ENCODE measurements at places on chromosomes 2 and 18. TPM values are rescaled to one million over a fixed set of nuclear protein-coding genes. Genes with fewer than 3 reads are reported as not detected.

DNA sequence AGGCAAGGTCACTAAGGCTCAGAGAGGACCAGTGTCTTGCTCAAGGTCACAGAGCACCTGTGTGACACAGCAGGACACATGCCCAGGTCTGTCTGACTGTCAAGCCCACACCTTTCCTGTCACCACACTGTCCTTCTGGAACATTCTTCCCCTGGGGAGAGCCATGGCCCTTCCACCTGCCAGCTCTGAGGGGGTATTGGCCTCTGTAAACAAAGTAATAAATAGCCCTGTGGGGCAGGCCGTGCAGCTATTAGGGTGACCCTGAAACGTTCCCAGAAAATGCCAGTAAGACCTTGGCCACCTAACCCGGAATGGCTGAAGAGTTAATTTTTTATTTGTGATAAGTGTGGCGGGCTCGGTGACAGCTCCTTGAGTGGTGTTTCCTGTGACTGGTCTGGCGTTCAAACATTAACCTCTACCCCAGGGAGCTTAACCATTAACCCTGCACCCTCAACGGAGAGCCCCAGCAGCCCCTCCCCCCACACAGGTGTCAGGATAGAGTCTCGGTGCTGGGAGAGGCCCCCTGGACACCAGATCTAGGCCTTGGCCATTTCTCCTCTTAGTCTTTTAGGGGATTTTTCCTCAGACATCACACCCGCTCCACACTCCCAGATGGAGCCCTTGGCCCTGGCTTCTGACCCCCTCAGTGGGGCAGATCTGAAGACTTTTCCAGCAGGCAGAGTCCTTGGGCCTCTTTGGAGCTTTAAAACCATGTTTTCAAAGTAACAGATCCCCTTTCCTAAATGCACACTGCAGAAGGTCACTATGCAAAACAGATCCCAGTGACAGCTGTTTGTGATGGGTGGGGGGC is 36.6 kb downstream of the SCTR start:
- DNase-seq = no peak
- H3K4me3 ChIP-seq = no peak overlapping the region

GRCh38 chr2:241635756-241636155 is 1.2 kb downstream of the THAP4 start:
- H3K4me1 ChIP-seq = peaks cover 40% of the 10 kb centered on the region
- no peaks in the 10 kb centered on the region for H3K27me3 ChIP-seq
- peak overlapping the region; percentile 73 for H3K4me3 ChIP-seq
- peaks cover 37% of the 10 kb centered on the region for H3K36me3 ChIP-seq

DNA sequence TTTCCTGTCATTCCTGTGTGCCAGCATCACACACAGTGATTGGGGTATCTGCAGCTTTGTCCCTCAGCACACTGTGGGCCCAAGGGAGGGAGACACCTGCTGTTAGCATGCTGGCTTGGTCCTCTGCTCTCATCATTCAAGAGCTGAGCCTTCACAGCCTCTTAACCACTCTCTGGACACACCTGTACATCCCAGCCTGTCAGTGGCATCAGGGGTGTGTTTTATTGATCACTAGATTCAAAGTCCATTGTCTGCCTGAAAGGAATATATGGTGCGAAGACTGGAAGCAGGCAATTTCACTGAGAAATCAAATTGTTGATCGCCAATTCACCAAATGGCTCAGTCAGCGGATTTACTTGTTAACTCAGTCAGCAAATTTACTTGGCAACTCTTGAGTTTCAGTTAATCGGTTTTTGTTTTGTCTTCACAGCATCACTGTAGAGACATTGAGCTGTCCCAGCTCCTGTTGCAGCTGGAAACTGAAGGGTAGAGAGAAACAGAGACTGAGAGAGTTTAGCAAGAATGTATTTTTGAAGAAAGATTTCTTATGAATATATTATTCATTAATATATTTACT is 56.3 kb upstream of the TMEM200C start:
- no peak overlapping the region for H3K27ac ChIP-seq
- H3K36me3 ChIP-seq = no peaks in the 10 kb centered on the region
- H3K27me3 ChIP-seq = no peaks in the 10 kb centered on the region
- H3K4me3 ChIP-seq = no peak overlapping the region
- H3K4me1 ChIP-seq = no peaks in the 10 kb centered on the region
- no peak for DNase-seq

- no peaks in the 10 kb centered on the region for H3K36me3 ChIP-seq
- H3K27me3 ChIP-seq = peaks cover 21% of the 10 kb centered on the region
- DNase-seq = no peak
- no peak overlapping the region for H3K27ac ChIP-seq
These were observed 11.5 kb upstream of the TMEM237 start for GRCh38 chr2:201654616-201655384.

- H3K4me3 ChIP-seq = no peak overlapping the region
- no peak overlapping the region for H3K27ac ChIP-seq
- H3K36me3 ChIP-seq = no peaks in the 10 kb centered on the region
These were observed 343.8 kb downstream of the SUCLG1 start for GRCh38 chr2:84115173-84115857.

DNA sequence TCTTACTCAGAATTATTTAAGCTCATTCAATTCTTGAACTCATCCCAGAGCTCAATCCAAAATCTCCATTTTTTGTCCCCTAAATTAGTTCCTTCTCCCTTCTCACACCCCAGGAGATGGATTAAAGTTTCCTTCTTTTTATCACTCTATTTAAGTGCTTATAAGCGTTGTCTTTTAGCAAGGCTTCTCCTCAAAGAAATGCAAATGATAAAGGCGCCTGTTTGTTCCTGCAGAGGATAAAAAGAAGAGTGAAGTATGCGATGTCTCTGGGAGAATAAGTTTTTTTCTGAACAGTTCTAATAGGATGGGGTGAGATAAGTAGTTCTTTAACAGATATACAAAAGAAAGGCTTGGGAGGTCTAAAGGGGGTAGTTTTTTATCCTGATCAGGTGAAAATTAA is 303.3 kb downstream of the CNTNAP5 start:
- no peak overlapping the region for H3K4me3 ChIP-seq
- no peaks in the 10 kb centered on the region for H3K4me1 ChIP-seq
- DNase-seq = no peak
- H3K36me3 ChIP-seq = no peaks in the 10 kb centered on the region

- H3K4me3 ChIP-seq = no peak overlapping the region
- H3K36me3 ChIP-seq = peaks cover 4% of the 10 kb centered on the region
- H3K4me1 ChIP-seq = peaks cover 3% of the 10 kb centered on the region
These were observed 29.3 kb upstream of the CYP20A1 start for GRCh38 chr2:203209538-203209937.

- DNase-seq = no peak
- no peaks in the 10 kb centered on the region for H3K4me1 ChIP-seq
- H3K27ac ChIP-seq = no peak overlapping the region
These were observed 393.9 kb upstream of the SLC14A2 start for GRCh38 chr18:45221363-45221762.

GRCh38 chr2:9001229-9001628 is 2.3 kb downstream of the MBOAT2 start:
- no peak for DNase-seq
- H3K36me3 ChIP-seq = no peaks in the 10 kb centered on the region
- peaks cover 19% of the 10 kb centered on the region for H3K4me1 ChIP-seq
- peaks cover 10% of the 10 kb centered on the region for H3K27me3 ChIP-seq

DNA sequence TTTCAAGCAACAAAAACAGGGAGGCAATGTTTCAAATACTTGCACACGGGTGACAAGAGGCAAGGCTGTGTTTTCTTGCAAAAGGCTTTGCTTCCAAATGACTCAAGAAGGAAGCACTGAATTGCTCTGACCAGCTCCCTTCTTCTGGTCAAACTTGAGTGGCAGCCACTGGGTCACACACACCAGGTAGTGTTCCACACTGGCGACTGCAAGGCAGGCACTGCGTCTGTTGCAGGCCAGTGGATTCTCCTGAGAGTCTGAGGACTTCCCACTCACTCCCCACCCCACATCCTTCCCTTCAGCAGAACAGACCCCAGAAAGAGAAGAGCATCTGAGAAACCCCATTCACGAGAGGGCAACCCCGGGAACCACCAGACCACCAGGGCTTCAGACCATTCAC is 19.8 kb downstream of the PARD6G start:
- H3K27me3 ChIP-seq = no peaks in the 10 kb centered on the region
- no peak for DNase-seq
- no peaks in the 10 kb centered on the region for H3K4me1 ChIP-seq
- H3K36me3 ChIP-seq = no peaks in the 10 kb centered on the region

DNA sequence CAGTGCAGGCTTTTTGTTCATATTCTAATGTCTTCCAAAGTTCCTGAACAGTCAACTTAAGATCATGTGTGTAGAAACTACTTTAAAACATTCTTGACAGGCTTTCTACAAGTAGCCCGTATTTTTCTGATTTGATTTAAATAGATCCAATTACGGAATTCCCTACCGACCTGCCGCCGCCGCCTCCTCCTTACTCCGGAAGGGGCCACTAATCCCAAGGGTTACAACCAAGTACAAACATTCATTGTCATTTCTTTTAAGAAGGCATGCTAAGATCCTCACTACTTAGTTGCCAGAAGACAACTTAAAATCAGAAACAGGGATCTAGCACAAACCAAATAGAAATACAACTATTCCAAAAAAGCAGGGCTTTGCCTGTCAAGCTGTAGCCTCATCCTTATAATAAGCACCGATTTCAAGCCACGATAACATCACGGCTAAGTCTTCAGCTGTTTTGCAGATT is 784 bp downstream of the WDR33 start:
- H3K4me1 ChIP-seq = peaks cover 55% of the 10 kb centered on the region
- H3K36me3 ChIP-seq = peaks cover 32% of the 10 kb centered on the region
- H3K27ac ChIP-seq = peak overlapping the region; percentile 96
- H3K4me3 ChIP-seq = peak overlapping the region; percentile 100
- no peak for DNase-seq

GRCh38 chr18:39365836-39366485 is 1800.4 kb upstream of the CELF4 start:
- H3K4me3 ChIP-seq = no peak overlapping the region

DNA sequence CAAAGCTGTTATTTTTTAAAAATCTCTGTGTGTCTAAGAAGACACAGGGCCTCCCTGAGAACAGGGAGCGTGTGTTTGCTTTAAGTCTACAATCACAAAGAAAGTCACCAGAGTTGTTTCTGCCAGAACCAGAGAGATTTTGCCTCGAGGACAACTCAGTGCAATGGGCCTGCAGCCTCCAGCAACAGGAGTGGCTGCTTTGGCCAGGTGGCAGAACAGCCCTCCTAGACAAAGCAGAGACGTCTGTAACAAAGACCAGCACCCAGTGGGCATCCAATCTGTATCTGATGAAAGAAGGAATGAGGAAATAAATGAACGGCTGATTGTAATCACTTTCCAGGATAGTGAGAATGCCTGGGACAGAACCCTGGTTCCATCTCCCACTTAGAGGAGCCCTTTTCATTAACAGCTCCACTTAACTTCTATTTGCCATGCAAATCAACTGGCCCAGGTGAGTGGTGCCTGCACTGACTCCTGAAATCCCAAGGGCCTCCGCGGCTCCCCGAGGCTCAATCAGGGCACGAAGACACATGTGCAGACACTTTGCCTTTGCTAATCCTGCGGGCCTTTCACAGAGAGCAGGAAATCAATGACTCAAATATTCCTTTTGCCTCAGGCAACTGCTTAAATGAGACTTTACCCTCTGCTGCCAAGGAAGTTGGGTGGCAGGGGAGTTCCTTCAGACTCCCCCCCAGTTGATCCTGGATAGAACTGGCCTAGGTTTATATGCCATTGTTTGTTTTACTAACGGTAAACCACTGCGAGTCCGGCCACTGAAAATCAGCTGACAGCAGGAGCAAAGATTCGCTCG is 146.5 kb downstream of the CABLES1 start:
- no peak overlapping the region for H3K4me3 ChIP-seq
- no peak for DNase-seq
- peaks cover 9% of the 10 kb centered on the region for H3K4me1 ChIP-seq
- H3K27me3 ChIP-seq = no peaks in the 10 kb centered on the region

- H3K4me3 ChIP-seq = no peak overlapping the region
- no peak overlapping the region for H3K27ac ChIP-seq
- DNase-seq = no peak
- no peaks in the 10 kb centered on the region for H3K36me3 ChIP-seq
- H3K27me3 ChIP-seq = peaks cover 43% of the 10 kb centered on the region
These were observed 99.5 kb upstream of the MAP3K20 start for GRCh38 chr2:172976116-172976515.

DNA sequence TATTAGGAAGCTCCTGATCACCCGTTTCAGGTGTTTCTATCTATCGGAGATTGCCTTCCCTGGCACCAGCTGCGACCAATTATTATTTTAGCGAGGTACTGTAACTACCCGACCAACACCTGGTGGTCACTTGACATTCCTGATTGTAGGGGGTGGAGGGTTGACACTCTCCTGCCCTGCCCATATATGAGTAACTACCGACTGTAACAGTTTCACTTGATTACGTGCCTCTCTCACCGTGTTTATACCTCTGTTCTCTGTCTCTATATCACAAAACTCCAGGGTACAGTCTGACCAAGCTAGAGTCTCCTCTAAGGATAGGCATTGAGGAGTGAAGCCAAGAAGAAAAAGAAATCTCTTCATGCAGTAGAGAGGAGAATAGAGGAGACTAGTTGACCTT is 268.0 kb upstream of the LRATD1 start:
- no peaks in the 10 kb centered on the region for H3K4me1 ChIP-seq
- H3K27me3 ChIP-seq = no peaks in the 10 kb centered on the region
- no peak overlapping the region for H3K27ac ChIP-seq
- no peak for DNase-seq

DNA sequence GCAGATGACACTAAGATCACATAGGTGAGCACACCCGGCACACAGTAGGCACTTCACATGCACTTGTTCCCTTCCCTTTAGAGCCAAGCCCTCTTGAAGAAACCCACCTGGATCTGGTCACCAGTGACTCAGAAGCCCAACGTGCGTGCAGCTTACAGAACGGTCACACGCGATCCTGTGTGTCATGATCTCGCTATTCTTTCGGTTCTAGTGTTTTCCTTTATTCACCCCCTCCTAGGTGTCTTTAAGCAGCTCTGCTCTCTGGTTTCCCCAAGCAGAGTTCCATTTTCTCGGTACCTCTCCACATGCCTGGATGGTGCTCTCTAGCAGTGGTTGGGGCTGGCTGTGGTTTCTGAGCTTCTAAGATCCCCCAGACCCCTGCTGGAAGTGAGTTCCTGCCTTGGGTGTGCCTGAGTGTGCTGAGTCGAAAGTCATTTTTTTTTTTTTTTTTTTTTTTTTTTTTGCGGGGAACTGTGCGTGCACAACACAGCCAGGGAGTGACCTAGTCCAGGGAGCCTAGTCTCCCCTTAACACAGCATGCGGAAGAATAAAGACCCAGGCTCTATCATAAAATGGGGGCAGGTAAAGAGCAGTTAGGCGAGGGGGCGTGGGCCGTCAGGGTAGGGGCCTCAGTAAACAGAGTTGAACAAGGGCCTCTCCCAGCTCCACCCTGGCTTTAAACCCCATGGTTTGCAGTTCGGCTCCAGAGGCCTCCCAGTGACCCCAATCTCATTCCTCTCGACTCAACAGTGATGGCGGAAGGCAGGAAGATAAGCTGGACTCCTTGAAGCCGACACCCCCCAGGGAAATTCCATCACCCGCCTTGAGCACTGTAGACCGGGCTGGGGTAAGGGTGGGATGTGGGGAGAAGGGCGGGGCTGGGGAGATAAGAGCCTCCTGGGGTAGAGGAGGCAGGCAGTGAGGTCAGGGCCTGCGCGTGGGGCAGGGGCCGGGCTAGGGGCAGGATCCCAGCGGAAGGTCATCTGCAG is 29.8 kb upstream of the DNMT3A start:
- H3K36me3 ChIP-seq = no peaks in the 10 kb centered on the region
- peaks cover 6% of the 10 kb centered on the region for H3K4me1 ChIP-seq

The NTSR2 gene
- not detected for total RNA-seq

The UGT1A5 gene
- total RNA-seq = not detected

The SLC19A3 gene
- not detected for total RNA-seq

The SERPINB4 gene
- total RNA-seq = not detected

The OSBPL1A gene
- total RNA-seq = 0.93 TPM

The CYBRD1 gene
- 0.93 TPM for total RNA-seq

The CCDC74A gene
- total RNA-seq = 5.2 TPM
